Esophagus squamous epithelium (tissue), 5 donors: ENCODE measurements at places on chromosomes 13 and 19.
A peak's percentile ranks its signal among the peaks of the same experiment; 100 is the strongest.

- DNase-seq = no peak
Observed at GRCh38 chr19:33403973-33404304, 30.4 kb downstream of the CEBPG start.

GRCh38 chr19:34667349-34668076 is 9.4 kb downstream of the SCGB2B2 start:
- DNase-seq = no peak

GRCh38 chr19:43625918-43626579 is 6.6 kb upstream of the ZNF428 start:
- no peak for DNase-seq

DNA sequence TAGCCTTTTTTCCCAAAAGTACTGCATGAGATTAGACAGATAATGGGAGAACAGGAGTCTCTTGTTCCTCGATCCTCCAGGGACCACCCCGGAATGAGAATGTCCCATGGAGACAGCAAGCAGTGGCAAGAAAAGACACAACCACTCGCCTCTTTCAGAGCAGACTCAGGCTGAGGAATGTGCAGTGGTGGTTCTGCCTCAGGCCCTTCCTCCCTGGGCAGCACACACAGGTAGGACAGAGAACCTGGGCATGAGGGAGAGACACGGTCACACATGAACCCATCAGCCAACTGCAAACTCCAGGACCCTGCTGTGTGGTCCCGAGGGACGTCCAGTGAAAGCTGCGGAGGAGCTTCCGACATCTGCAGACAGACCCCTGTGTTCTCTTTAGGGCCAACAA is 31.0 kb downstream of the CRYL1 start:
- DNase-seq = no peak

- DNase-seq = no peak
Observed at GRCh38 chr19:55619286-55619685, 5.1 kb downstream of the ZNF784 start.

DNA sequence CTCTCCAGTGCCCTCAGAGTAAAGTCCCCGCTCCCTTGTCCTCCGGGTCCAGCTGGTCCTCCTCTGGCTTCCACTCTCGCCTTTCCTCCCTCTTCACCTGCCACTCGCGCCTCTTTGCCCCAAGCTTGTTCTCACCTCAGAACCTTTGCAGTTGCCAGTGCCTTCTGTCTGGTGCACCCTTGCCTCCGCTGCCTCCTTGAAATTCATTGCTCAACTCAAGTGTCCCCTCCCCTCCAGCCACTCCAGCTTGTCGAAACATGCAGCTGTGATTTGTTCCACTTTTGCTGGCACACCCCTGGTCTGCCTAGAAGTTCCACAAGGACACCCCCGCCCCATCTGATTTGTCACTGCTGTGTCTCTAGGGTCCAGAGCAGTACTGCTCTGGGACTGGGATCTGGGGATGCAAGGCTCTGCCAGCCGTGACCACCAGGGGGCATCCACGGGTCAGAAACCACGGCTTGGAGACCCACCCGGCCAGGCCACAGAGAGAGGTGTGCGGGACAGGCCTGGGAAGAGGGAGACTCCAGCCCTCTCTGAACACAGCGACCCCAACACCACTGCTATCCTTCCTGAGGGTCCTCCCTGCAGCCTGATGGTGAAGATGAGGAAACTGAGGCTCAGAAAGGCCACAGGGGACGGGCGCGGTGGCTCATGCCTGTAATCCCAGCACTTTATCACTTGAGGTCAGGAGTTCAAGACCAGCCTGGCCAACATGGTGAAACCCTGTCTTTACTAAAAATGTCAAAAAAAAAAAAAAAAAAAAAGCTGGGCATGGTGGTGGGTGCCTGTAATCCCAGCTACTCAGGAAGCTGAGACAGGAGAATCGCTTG is 49.9 kb downstream of the AP1M1 start:
- peak; percentile 25 for DNase-seq

DNA sequence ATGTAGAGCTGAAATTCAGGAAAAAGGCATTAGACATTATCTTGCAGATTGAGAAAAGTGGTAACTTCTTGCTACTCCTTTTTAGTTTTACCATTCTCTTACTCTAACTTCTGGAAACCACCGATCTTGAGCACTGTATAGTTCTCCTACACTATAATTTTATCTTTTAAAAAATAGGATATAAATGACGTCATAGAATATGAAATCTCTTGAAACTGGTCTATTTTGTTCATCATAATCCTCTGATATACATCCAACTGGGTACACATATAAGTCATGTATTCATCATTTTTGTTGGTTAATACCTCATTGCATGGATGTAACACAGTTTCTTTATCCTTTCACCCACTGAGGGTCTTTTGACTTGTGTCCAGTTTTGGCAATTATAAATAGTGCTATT is 629.9 kb upstream of the PRR20A start:
- no peak for DNase-seq

GRCh38 chr13:21905486-21905885 is 234.6 kb downstream of the FGF9 start:
- DNase-seq = no peak

GRCh38 chr13:37709318-37709717 is 110.8 kb upstream of the POSTN start:
- DNase-seq = no peak

GRCh38 chr19:18208098-18208951 is 4.5 kb upstream of the RAB3A start:
- DNase-seq = no peak

- DNase-seq = no peak
Observed at GRCh38 chr13:76846363-76846762, 39.8 kb downstream of the KCTD12 start.

GRCh38 chr13:70849222-70849621 is 741.0 kb upstream of the KLHL1 start:
- no peak for DNase-seq

DNA sequence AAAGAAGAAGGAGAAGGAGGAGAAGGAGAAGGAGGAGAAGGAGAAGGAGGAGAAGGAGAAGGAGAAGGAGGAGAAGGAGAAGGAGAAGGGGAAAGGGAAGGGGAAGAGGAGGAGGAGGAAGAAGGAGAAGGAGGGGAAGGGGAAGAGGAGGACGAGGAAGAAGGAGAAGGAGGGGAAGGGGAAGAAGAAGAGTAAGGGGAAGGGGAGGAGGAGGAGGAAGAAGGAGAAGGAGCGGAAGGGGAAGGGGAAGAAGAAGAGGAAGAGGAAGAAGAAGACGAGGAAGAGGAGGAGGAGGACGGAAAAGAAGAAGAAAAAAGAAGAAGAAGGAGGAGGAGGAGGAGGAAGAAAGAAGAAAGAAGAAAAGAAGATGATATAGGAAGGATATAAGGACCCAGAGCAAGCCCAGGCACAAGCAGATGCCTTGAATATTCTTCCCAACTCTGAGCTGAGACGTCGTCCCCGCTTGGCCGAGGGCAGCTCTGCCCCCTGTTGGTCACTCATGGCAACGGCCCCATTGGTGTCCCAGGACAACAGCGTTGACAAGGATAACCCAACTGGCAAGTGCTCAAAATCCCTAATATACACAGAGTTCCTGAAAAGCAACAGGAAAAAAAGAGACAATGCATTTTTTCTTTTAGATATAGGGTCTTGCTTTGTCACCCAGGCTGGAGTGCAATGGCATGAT is 30.6 kb upstream of the IGSF23 start:
- DNase-seq = no peak

- DNase-seq = no peak
Observed at GRCh38 chr13:25286308-25286968, 850 bp downstream of the MTMR6 start.

GRCh38 chr13:76853481-76853880 is 32.7 kb downstream of the KCTD12 start:
- DNase-seq = no peak

- DNase-seq = no peak
Observed at GRCh38 chr13:26867451-26868091, 107.0 kb upstream of the GPR12 start.

- no peak for DNase-seq
Observed at GRCh38 chr13:39414339-39414738, 188.7 kb downstream of the LHFPL6 start.

DNA sequence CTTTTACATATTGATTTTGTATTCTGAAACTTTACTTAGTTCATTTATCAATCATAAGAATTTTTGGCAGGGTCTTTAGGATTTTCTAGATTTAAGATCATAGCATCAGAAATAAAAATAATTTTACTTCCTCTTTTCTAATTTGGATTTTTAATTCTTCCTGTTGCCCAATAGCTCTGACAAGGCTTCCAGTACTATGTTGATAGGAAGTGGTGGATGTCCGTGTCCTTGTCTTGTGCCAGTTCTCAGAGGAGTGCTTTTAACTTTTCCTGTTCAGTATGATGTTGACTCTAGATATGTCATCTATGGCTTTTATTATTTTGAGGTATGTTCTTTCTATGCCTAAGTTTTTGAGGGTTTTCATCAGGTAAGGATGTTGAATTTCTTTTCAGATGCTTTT is 7.7 kb upstream of the KIR2DL4 start:
- DNase-seq = no peak

DNA sequence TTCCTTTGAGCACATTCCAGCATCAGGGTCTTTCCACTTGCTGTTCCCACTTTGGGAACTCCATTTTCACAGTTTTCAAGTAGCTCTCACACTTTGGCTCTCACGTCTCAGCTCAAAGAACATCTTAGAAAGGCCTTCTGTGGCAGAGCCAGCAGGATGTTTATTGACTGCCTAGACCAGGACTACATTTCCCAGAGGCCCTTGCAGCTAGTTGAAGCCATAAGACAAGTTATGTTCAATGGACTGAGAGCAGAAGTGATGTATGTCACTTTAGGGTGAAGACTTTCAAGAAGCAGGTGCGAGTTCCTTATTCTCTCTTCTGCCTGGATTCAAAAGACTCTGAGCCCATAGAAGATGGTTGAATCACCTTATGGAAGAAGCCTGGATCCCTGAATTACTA is 4.3 kb upstream of the HAUS5 start:
- DNase-seq = no peak

DNA sequence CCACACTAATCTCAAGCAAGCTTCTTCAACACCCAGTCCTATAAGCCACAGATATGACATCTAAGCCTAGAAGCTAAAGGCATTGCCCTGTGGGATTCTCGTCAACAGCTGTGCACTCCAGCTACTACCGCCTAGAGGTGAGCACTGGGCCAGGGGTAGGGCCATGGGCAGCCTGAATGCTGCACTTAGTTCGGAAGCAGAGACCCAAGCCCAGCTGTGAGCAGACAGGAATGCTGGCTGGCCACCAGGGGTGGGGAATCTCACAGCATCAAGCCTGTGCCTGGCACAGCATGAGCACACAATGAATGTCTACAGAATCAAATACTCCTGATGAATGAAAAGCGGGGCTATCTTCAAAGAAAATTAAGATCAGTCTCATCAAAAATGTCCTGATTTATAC is 167.5 kb upstream of the UBL3 start:
- DNase-seq = no peak

GRCh38 chr19:2962018-2962670 is 15.2 kb upstream of the TLE6 start:
- DNase-seq = no peak

GRCh38 chr13:76812206-76812897 is 73.9 kb downstream of the KCTD12 start:
- no peak for DNase-seq
